ENCODE measurements at places on chromosomes 4 and X. TPM values are rescaled to one million over a fixed set of nuclear protein-coding genes. Genes with fewer than 3 reads are reported as not detected.
A peak's percentile ranks its signal among the peaks of the same experiment; 100 is the strongest.

- no peak overlapping the region for H3K27ac ChIP-seq
- peaks cover 2% of the 10 kb centered on the region for H3K4me1 ChIP-seq
- H3K4me3 ChIP-seq: no peak overlapping the region
- H3K27me3 ChIP-seq: no peaks in the 10 kb centered on the region
- no peak for DNase-seq
- H3K36me3 ChIP-seq: peaks cover 2% of the 10 kb centered on the region
Measured at GRCh38 chr4:31370866-31371465, 650.8 kb downstream of the PCDH7 start.

- H3K36me3 ChIP-seq: no peaks in the 10 kb centered on the region
- no peaks in the 10 kb centered on the region for H3K27me3 ChIP-seq
- H3K4me1 ChIP-seq: no peaks in the 10 kb centered on the region
- H3K27ac ChIP-seq: no peak overlapping the region
- no peak overlapping the region for H3K4me3 ChIP-seq
- no peak for DNase-seq
Measured at GRCh38 chr4:177222781-177223180, 86.9 kb upstream of the NEIL3 start.

DNA sequence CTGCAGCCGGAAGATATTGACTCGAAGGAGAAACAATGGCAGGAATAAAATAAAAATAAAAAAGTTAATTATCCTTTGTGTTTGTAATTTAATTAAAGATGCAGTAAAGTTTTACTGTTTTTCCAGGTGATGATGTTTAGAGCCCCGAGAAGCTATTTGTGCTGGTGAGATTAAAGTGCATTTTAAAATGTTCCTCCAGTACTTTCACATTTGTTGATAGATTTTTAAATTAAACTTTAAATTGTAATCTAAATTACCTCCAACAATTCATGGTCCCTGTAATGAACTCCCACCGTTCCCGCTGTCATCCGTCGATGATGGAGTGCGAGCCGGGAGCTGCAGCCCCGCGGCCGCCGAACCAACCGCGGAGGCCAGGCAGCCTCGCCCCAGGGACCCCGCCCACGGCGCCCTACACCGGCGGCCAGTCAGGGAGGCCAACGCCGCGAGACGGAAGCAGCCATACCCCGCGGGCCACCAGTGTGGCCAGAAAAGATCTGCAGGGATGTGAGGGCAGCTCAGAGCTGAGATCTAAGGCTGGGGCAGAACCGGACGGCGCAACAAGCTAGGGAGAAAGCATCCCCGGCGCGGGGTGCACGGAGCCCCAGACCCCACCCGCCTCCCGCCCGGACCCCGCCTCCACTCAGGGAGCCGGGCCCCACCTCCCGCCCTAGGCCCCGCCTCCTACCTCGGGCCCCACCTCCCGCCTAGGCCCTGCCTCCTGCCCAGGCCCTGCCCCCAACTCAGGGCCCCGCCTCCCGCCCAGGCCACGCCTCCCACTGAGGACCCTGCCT lies 104.0 kb downstream of the FAM53A start:
- peaks cover 41% of the 10 kb centered on the region for H3K27me3 ChIP-seq
- H3K4me3 ChIP-seq: peak overlapping the region; percentile 56
- peaks cover 7% of the 10 kb centered on the region for H3K4me1 ChIP-seq
- H3K36me3 ChIP-seq: no peaks in the 10 kb centered on the region
- no peak overlapping the region for H3K27ac ChIP-seq

RAB9B gene
- total RNA-seq: 1.9 TPM

GRCh38 chr4:76585897-76586360 lies 150.9 kb downstream of the SHROOM3 start:
- peaks cover 91% of the 10 kb centered on the region for H3K4me1 ChIP-seq
- no peaks in the 10 kb centered on the region for H3K36me3 ChIP-seq
- H3K4me3 ChIP-seq: peak overlapping the region; percentile 78
- peak; percentile 79 for DNase-seq

- no peak overlapping the region for H3K4me3 ChIP-seq
- H3K4me1 ChIP-seq: peaks cover 4% of the 10 kb centered on the region
- H3K36me3 ChIP-seq: no peaks in the 10 kb centered on the region
- H3K27ac ChIP-seq: no peak overlapping the region
- no peaks in the 10 kb centered on the region for H3K27me3 ChIP-seq
Measured at GRCh38 chr4:90027565-90027964, 99.6 kb upstream of the CCSER1 start.

SCML2 gene
- 8.2 TPM for total RNA-seq

DNA sequence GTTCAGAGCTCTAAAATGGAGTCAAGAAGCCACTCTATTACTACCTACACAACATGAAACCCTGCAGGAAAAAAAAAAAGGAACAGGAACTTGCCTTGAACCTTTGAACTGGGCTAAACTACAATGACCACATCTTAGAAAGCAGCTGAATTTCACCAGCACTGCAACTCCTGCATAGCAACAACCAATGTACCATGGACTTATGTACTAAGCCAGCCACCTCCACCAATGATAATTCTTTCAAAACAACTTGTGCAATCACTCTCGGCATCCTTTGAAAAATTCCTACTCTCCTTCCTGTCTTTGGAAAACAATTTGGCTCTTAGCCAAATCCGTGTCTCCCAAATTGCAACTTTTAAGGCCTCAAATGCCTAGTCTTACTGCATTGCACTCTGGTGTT lies 26.8 kb upstream of the FMR1 start:
- H3K27ac ChIP-seq: peak overlapping the region; percentile 51
- H3K27me3 ChIP-seq: no peaks in the 10 kb centered on the region
- no peak overlapping the region for H3K4me3 ChIP-seq
- peaks cover 8% of the 10 kb centered on the region for H3K4me1 ChIP-seq
- peaks cover 6% of the 10 kb centered on the region for H3K36me3 ChIP-seq

GRCh38 chr4:56649445-56650261 lies 31.4 kb downstream of the HOPX start:
- H3K27me3 ChIP-seq: peaks cover 41% of the 10 kb centered on the region
- H3K4me3 ChIP-seq: no peak overlapping the region
- DNase-seq: no peak
- no peaks in the 10 kb centered on the region for H3K36me3 ChIP-seq
- H3K27ac ChIP-seq: no peak overlapping the region
- peaks cover 8% of the 10 kb centered on the region for H3K4me1 ChIP-seq

DNA sequence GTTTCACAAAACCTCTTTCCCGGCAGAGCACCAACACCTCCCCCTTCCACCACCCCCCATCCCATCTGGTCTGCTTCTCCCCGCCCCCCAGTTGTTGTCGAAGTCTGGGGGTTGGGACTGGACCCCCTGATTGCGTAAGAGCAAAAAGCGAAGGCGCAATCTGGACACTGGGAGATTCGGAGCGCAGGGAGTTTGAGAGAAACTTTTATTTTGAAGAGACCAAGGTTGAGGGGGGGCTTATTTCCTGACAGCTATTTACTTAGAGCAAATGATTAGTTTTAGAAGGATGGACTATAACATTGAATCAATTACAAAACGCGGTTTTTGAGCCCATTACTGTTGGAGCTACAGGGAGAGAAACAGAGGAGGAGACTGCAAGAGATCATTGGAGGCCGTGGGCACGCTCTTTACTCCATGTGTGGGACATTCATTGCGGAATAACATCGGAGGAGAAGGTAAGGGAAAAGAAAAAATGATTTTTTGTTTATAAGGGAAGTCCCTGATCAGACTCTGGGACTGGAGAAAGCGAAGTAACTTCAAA lies at the start of gene PDGFRA:
Gene PDGFRA, plus strand, starts transcription at position 333 of the 541 bp plus-strand sequence. CDS start 29,476 bp downstream, outside the sequence.
- no peaks in the 10 kb centered on the region for H3K36me3 ChIP-seq
- no peak for DNase-seq
- H3K4me1 ChIP-seq: peaks cover 54% of the 10 kb centered on the region
- H3K27me3 ChIP-seq: peaks cover 94% of the 10 kb centered on the region

- H3K36me3 ChIP-seq: peaks cover 21% of the 10 kb centered on the region
- H3K27ac ChIP-seq: peak within 1 kb of the TSS; percentile 92
- no peaks in the 10 kb centered on the region for H3K27me3 ChIP-seq
- H3K4me3 ChIP-seq: peak within 1 kb of the TSS; percentile 81
- H3K4me1 ChIP-seq: peaks cover 18% of the 10 kb centered on the region
- peak; percentile 65 for DNase-seq
Measured at GRCh38 chr4:117084866-117085701, at the start of gene TRAM1L1. Gene TRAM1L1, minus strand, starts transcription at chr4:117085576. Its CDS starts 183 bp downstream, at chr4:117085393.

DCLK2 gene
- 49.5 TPM for total RNA-seq

DNA sequence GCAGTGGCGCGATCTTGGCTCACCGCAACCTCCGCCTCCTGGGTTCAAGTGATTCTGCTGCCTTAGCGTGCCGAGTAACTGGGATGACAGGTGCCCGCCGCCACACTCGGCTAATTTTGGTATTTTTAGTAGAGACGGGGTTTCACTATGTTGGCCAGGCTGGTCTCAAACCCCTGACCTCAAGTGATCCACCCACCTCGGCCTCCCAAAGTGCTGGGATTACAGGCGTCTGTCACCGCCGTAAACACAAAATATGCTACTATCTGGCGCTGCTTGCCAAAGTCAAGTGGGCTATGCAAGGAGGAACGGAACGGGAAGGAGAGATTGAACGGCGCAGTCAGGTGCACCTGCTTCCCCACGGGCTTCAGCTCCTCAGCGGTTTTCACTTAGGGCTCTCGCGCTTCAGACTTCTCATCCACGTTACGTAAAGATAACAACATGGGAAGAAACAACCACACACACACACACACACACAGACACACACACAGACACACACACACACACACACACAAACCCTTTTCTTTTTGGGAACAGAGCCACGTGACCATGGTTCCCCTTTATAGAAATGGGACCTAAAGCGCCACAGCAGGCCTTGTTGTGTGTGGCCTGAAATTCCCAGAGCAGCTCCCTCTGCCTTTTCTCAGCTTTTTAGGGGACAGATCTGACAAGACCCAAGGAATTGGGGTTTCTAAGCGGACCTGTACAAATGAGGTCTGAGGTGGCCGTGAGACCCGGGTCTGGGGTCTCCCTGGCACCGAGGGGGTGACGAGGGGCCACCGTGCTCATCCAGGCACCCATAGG lies 1.5 kb downstream of the P2RY8 start:
- no peaks in the 10 kb centered on the region for H3K36me3 ChIP-seq
- no peaks in the 10 kb centered on the region for H3K4me1 ChIP-seq
- H3K4me3 ChIP-seq: no peak overlapping the region
- DNase-seq: no peak
- no peak overlapping the region for H3K27ac ChIP-seq

CXCL11 gene
- total RNA-seq: not detected

GRCh38 chr4:113682730-113683537 lies 78.6 kb downstream of the CAMK2D start:
- H3K4me1 ChIP-seq: peaks cover 2% of the 10 kb centered on the region
- no peak overlapping the region for H3K4me3 ChIP-seq
- no peaks in the 10 kb centered on the region for H3K27me3 ChIP-seq

DNA sequence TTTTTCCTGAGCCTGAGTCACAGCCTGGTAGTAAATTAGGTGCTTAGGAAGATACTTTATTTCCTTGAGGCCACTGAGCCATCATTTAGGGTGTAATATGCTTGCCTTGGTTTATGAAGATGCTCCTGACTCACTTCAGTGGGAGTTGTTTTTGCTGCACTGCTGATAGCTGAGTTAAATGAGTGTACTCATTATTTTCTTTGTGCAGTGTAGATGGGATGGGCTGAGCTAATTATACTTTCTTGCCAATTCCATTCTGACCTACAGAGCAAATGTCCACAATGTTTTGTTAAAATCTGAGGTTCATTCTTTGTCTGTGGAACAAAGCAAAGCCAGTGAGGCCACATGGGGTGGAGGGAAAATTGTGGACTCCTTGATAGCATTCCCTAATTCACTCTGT lies 60.0 kb downstream of the FGF13 start:
- no peaks in the 10 kb centered on the region for H3K36me3 ChIP-seq
- H3K4me1 ChIP-seq: no peaks in the 10 kb centered on the region
- no peak overlapping the region for H3K27ac ChIP-seq
- DNase-seq: no peak

GRCh38 chr4:6221301-6221850 lies 21.0 kb upstream of the JAKMIP1 start:
- no peaks in the 10 kb centered on the region for H3K36me3 ChIP-seq
- H3K27ac ChIP-seq: no peak overlapping the region
- H3K4me3 ChIP-seq: peak overlapping the region; percentile 55
- H3K27me3 ChIP-seq: peaks cover 85% of the 10 kb centered on the region
- no peak for DNase-seq

GRCh38 chr4:105843941-105844340 lies 51.3 kb upstream of the NPNT start:
- peaks cover 3% of the 10 kb centered on the region for H3K36me3 ChIP-seq
- H3K4me3 ChIP-seq: no peak overlapping the region
- H3K27ac ChIP-seq: peak overlapping the region; percentile 48
- DNase-seq: no peak

GRCh38 chrX:119698845-119699244 lies 5.9 kb upstream of the SEPTIN6 start:
- no peaks in the 10 kb centered on the region for H3K27me3 ChIP-seq
- H3K4me3 ChIP-seq: no peak overlapping the region
- peaks cover 10% of the 10 kb centered on the region for H3K4me1 ChIP-seq
- no peaks in the 10 kb centered on the region for H3K36me3 ChIP-seq

DNA sequence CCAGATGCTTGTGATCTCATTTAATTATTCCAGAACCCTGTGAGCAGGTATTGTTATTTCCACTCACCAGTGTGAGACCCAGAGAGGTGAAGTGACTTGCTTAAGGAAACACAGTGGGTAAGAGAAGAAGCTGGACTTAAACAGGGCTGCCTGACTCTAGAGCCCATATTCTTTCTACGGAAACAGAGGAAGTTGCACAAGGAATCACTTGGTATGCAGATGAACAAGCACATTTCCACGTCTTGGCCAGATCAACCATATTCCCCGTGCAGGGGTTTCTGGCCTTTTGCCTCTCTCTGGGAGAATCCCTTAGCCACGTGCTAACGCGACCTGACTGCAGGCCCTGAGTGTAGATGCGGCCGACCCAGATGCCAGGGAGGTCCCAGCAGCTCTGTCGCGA lies 195.5 kb upstream of the ATP6AP2 start:
- peaks cover 2% of the 10 kb centered on the region for H3K4me1 ChIP-seq
- DNase-seq: no peak
- H3K4me3 ChIP-seq: no peak overlapping the region

- peak overlapping the region; percentile 24 for H3K4me3 ChIP-seq
- no peak overlapping the region for H3K27ac ChIP-seq
- no peaks in the 10 kb centered on the region for H3K36me3 ChIP-seq
- peaks cover 94% of the 10 kb centered on the region for H3K27me3 ChIP-seq
- H3K4me1 ChIP-seq: peaks cover 18% of the 10 kb centered on the region
- DNase-seq: no peak
Measured at GRCh38 chr4:8859550-8860095, 12.0 kb downstream of the HMX1 start.

CLNK gene
- not detected for total RNA-seq

- no peaks in the 10 kb centered on the region for H3K4me1 ChIP-seq
- no peak overlapping the region for H3K4me3 ChIP-seq
- no peak for DNase-seq
- no peaks in the 10 kb centered on the region for H3K27me3 ChIP-seq
- no peaks in the 10 kb centered on the region for H3K36me3 ChIP-seq
Measured at GRCh38 chr4:3257556-3258482, 8.9 kb downstream of the MSANTD1 start.

Data from mesothelial cell of epicardium (in vitro differentiated cells).